ENCODE measurements at places on chromosomes 6 and 20.

GRCh38 chr20:4661191-4661590, 60.5 kb upstream of the PRND start:
- DNase-seq = no peak

- no peak for DNase-seq
Observed at GRCh38 chr6:92126983-92127382, 1292.4 kb downstream of the EPHA7 start.

DNA sequence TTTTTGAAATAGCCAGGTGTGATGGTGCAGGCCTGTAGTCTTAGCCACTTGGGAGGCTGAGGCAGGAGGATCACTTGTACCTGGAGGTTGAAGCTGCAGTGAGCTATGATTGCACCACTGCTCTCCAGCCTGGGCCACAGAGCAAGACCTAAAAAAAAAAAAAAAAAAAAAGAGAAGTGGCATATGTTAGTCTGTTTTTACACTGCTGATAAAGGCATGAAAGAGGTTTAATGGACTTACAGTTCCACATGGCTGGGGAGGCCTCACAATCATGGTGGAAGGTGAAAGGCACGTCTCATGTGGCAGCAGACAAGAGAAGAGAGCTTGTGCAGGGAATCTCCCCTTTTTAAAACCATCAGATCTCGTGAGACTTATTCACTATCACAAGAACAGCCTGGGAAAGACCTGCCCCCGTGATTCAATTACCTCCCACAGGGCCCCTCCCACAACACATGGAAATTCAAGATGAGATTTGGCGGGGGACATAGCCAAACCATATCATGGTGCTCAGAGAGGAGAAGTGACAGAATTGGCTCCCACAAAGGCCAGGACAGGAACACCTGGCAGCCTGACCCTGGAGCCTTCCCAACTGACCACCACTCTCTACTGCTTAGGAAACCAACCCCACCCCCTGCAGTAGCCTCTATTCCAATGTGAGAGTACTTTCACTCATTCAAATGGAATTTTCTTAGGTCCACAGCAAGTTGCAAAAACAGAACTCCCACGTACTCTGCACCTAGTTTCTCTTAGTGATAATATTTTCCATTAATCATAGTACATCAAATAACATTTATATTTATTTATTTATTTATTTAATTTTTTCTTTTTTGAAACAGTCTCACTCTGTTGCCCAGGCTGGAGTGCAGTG, 29.8 kb downstream of the ARHGAP40 start:
- no peak for DNase-seq

DNA sequence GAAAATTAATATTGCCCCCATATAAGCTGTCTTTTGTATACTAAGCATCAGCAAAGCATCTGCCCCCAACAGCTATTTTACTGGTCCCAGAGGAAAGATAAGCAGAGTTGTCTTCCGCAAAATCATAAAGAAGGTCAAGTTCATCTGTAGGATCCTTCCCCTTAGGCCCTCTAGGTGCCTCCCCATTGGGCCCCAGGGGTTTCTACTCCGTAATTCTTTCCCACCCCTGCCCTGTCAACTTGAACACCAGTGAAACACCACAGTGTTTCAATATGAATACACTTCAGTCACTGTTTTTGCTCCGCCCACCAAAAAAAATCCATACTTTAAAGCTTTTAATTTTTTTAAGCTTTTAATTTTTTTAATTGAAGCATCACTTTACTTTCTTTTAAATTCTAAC, 159.2 kb downstream of the ATXN1 start:
- DNase-seq = peak; percentile 54

DNA sequence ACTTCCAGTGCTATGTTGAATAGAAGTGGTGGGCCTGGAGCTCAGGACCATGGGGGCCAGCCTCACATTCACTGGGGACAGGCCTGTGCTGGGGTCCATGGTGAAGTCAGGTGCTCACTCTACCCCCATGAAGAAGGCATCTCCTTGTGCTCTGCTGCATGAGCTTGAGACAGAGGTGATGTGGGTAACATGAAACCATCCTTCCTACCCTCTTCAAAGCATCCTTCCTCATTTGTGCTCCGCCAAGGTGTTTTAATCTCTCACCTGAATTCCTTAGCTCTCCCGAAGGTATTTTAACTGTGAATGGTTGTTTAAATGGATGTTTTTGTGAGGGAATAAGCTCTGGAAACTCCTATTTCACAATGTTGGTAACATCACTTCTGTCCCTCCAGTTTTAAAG, 209.6 kb upstream of the PCSK2 start:
- DNase-seq = no peak

DNA sequence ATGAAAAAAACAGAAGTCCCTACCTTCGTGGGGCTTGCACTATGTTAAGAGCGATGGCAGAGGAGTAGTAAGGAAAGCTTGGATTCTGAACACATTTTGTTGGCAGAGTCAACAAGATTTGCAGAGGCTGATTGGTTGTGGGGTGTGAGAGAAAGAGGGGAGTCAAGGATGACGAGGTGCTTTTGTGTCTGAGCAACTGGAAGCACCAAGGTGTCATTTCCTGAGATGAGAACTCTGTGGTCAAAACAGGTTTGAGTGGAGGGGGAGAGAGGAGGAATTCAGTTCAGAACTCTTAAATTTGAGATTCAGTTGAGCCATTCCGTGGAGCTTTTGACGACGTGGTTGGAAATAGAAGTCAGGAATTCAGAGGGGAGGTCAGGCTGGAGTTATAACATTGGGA, 3.5 kb downstream of the OCSTAMP start:
- peak; percentile 9 for DNase-seq

DNA sequence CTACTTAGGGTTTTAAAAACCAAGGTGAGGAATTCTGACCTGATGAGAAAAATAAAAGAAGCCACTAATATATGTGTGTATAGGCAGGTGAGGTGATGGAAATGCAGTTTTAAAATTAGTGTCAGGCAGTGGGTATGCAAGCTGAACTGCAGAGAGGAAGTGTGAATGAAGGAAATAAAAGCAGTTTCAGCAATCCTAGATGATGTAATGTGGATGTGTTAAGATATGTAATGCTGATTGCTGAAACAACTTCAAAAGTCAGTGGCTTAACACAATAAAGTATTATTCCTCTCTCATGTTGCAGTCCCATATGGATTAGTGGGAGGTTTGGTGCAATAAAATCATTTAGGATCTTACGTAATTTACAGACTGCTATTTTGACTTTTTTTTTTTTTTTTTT, 119.9 kb upstream of the ASCC3 start:
- DNase-seq = no peak

DNA sequence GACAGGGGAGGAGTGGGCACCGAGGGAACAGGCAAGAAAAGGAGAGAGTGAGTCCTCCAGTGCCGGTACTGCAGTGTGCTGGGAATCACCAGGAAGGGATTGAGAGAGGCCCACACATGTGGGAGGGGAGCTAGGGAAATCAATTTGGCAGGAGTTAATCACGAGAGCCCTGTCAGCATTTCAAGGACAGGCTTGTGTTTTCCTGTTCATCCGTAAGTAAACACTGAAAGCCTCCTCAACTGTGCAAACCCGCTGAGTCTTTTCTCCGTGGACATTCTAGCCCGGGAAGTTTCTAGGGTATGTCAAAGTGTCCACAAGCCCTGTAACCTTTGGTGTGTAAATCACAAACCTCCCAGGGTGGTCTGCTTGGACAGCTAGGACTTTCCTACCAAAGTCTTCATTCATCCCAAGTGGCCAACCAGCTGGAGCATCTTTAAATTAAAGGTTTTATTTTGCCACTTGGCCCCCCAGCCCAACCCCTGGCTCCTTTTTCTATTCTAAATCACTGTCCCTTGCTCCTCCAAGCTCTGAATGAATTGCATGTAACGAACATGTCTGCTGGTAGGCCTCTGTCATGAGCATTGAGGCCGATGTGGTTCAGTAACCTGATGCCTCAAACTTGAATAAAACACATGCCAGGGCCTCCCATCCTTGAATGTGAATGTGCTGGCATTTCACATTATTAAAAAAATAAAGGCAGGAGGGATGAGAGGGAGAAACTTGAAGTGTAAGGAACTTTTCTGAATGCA, 149.1 kb downstream of the ZNF217 start:
- DNase-seq = no peak

- DNase-seq = no peak
Observed at GRCh38 chr6:16824845-16825685, 63.8 kb upstream of the ATXN1 start.

DNA sequence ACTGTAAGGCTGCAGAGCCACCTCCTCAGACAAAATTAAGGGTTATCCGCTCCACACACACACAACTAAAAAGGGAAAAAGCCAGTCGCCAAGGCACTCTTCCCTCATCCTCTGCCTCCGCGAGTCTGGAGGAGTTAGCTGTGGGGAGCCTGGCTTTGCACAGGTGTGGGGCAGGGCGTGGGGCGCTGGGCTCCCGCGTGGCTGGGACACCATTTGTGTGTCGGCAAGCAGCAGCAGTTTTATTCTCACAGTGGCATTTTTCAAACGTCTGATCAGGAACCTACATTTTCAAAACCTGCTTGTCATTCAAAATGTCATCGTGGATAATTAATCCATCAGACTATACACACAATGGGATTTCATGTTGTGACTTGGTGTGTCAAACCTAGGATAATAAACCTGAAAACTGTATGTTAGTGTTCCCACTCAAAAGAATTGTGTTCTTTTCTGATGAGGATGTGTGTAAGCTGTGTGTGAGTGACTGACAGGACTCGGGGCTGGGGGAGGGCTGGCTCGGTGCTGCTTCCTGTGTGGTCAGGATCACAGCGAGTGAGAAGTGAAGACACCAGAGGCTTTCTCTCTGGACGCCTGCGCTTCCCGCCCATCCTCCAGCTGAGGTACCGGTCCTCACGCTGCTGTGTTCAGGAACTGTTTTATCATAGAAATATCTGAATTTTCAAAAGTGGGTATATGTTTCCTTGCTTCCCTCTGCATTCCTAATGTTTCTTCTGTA, 83.1 kb downstream of the IRF4 start:
- DNase-seq = peak; percentile 74

GRCh38 chr6:168035661-168036545, 38.4 kb downstream of the KIF25 start:
- DNase-seq = peak; percentile 59

DNA sequence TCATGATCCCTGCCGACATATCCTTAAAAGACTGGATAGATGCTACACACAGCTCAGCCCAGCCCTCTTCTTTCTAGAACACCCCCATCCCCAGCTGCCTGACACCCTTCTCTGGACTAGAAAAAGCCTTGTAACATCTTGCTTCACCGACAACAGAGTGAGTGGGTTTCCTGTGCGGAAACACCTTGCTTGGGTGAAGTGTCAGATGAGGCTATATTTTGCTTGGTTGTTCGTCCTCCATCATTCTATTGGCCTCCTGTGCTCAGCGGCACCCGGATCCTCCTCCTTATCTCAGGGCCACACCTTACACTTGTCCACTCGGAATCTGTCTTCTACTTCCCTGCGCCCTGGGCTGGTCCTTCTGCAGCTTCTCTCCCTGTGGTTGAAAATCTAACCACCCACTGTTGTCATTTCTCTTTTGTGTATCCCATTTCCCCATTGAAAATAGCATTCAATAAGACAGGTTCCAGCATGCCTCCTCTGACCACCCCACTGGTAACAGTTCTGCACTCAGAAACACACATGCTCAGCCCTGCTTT, 101.3 kb upstream of the MLN start:
- peak; percentile 27 for DNase-seq

- DNase-seq = no peak
Observed at GRCh38 chr6:50822078-50822476, 3.4 kb downstream of the TFAP2B start.

DNA sequence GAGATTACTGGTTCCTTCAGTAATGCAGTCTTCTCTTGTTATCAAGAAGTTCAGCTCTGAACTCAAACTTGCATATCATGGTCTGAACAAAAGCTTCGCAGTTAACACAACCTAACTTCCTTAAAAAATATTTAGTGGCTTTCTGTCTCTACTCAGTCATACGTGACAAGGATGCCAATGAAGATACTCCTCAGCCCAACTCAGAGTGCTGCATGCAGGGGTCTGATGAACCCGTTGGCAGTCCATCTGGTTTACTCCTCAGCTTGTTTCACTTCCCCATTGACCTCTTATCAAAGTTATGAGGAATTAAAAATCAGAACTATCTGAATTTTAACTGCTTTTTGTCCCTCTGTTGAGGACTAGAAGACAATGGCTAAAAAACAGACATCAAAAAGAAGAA, 56.6 kb upstream of the RIN2 start:
- no peak for DNase-seq

- DNase-seq = no peak
Observed at GRCh38 chr6:138162111-138162954, 594 bp downstream of the ARFGEF3 start.

- DNase-seq = no peak
Observed at GRCh38 chr20:32496811-32497533, 88.2 kb downstream of the NOL4L start.

GRCh38 chr6:118700531-118700930, 49.1 kb upstream of the CEP85L start:
- DNase-seq = no peak

DNA sequence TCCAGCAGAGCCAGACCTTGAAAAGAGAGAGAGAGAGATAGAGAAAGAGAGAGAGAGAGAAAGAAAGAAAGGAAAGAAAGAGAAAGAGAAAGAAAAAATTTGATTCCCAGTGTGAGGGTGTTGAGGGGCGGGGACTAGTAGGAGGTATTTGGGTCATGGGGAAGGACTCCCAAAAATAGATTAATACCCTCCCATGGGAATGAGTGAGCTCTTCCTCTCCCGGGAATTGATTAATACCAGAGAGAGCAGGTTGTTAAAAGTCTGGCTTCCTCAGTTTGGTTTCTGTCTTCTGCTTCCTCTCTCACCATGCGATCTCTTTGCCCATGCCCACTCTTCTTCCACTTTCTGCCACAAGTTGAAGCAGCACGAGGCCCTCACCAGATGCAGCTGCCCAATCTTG, 28.8 kb upstream of the CFAP206 start:
- DNase-seq = no peak

GRCh38 chr6:106637717-106638341, 8.5 kb downstream of the QRSL1 start:
- no peak for DNase-seq

DNA sequence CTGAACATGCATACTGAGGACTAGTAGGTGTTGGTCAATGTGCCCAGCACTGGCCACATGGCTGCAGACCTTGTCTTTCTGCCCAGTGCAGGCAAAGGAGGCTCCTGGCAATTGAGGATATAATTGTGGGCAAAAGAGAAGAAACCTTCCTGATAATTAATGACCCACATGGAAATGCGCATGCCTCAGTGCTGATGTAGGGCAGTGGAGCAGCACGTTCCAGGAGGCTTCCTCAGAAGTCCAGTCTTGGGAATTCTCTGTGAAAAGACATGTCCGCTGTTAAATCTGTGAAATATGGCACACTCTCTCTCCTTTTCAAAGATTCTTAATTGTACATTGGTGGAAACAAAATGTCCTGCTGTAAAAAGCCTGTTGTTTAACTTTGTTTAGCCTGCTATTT, 34.7 kb downstream of the SOBP start:
- DNase-seq = no peak

DNA sequence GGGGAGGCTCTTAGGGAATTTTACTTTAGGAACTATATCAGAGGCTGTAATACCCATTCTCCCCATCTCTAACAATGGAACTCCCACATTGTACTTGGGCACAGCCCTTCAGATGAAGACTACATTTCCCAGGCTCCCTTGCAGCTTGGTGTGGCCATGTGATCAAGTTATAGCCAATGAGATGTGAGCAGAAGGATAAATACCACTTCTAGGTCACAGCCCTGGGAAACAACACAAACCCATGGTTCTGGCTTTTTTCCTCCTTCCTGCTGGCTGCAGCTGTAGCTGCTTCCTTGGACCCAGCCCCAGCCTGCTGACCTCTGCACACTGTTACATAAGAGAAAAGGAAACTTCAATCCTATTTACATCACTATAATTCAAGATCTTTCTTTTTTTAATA, 445.9 kb upstream of the JARID2 start:
- peak; percentile 32 for DNase-seq

GRCh38 chr6:100880149-100880852, 828 bp downstream of the ASCC3 start:
- no peak for DNase-seq
